Kidney epithelial cell (primary cell): ENCODE measurements at places on chromosomes 2 and 18.
A peak's percentile ranks its signal among the peaks of the same experiment; 100 is the strongest.

GRCh38 chr2:152155209-152155608 is 20.4 kb downstream of the STAM2 start:
- DNase-seq, result no peak

DNA sequence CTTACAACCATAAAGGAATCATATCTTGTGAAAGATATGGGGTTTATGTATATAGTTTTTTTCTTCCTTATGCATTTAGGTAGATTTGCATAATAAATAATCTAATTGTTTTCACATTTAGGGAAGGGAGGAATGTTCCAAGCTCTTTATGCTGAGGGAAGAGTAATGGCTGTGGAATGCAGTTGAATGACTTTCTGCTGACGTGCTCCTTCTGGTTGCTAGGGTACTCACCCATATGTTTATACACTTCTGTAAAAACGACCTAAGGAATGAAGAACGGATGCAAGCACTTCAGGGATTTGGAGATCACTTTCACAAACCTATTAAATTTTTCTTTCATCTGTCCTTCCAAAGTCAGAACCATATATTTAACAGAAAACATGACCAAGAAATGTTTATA is 29.2 kb upstream of the PPP4R1 start:
- DNase-seq, result peak; percentile 97

DNA sequence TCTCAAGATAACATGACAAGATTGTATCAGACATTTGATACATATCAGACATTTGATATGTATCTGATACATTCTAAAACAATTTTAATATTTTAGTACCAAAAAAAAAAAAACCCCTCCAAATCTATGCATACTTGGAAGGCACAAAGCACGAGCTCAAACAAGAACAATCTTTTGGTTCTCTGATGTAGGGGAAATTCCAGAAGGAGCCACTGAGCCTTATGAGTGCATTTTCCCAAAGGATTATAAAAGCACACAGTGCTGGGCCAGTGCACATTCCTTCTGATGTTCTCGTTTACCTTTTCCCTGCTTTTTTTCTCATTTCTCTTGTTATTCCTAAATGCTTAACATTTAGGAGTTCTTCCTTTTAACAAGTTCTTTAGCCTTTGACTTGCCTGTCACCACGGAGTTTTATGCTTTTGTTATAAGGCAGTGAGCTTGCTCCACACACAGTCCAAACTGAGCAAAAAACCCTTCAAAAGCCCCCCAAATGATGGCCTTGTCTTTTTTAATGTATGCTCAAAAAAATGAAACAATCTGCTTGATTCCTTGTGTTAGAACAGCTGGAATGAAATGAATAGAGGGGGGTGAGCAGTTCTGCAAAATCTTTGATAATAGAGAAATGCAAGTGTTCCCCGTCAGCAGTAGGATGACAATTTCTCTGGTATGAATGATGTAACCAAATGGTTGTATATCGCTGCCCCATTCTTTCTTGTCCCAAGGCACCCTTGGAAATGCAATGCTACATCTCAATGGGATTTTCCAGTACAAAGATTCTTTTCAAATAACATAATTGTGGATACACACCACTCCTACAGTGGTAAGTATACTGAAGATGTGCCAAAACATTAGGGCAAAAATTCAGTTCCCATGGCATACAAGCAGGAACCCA is 597.2 kb upstream of the ZEB2 start:
- DNase-seq, result no peak

DNA sequence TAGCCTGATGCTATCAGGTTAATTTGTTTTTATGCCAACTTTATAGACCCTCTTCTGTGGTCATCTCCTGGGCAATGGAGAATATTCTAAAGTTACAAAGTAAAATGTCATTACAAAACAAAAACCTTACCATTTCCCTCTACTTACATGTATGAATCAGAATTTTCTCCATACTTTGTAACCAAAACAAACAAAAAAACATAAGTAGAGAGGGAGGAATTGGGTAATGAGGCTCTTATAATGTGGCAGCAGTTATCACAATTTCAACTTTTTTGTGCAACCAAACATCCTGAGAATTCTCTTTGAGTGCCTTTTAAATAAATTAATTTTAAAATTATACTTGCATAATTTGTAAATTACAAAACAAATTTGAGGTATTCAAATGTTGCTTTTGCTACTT is 332.8 kb downstream of the TXNL1 start:
- no peak for DNase-seq

DNA sequence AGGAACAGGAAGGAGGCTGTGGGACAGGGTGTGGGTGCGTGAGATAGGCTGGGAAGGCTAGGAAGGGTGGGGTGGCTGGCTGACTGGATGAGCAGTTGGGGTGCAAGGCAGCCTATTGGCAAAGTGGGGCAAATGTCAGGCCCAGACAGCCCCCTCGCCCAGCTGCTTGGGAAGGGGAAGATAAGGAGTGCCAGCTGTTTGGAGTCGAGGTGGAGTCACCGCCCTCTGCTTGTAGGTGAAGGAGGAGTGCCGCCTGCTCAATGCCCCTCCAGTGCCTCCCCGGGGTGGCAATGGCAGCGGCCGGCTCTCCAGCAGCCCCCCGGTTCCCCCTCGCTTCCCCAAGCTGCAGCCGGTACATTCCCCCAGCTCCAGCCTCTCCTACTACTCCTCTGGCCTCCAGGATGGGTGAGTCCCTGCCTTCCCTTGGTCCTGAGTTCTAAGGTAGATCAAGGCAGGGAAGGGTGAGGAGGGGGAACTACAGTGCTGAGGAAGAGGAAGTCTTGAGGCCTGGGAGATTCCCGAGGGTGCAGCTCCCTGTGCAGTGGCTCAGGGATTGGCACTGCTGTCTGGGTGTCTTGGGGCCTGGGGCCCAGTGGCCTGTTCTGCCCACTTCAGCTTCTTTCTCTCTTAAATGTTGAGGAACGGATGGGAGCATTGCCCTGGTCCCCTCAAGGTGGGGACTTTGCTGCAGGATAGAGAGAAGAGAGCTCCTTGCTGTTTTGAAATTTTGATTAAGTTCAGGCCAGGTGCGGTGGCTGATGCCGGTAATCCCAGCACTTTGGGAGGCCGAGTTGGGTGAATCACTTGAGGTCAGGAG is 13.3 kb downstream of the GAREM2 start:
- no peak for DNase-seq

DNA sequence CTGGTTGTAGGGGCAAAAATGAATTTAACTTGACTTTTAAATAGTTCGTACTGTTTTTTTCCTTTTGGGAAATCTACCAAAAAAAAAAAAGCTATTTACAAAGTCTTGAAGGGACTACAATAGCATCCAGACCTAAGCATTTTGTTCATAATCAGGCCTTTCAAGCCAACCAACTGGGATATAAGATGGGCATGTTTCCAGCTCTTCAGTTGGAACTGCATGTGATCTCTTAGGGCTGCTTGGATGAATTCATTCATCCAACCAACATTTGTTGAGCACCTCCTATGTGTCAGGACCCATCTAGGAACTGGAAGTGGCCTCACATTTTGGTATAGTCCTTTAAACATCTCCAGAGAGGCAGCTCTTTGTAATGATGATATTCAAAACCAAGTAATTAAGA is 98.6 kb downstream of the AAK1 start:
- no peak for DNase-seq

GRCh38 chr18:44938720-44939665 is 258.3 kb downstream of the SETBP1 start:
- no peak for DNase-seq

- no peak for DNase-seq
Observed at GRCh38 chr2:27715318-27716210, 51.9 kb downstream of the SLC4A1AP start.

- DNase-seq, result no peak
Observed at GRCh38 chr2:58501371-58502160, 260.4 kb upstream of the FANCL start.

DNA sequence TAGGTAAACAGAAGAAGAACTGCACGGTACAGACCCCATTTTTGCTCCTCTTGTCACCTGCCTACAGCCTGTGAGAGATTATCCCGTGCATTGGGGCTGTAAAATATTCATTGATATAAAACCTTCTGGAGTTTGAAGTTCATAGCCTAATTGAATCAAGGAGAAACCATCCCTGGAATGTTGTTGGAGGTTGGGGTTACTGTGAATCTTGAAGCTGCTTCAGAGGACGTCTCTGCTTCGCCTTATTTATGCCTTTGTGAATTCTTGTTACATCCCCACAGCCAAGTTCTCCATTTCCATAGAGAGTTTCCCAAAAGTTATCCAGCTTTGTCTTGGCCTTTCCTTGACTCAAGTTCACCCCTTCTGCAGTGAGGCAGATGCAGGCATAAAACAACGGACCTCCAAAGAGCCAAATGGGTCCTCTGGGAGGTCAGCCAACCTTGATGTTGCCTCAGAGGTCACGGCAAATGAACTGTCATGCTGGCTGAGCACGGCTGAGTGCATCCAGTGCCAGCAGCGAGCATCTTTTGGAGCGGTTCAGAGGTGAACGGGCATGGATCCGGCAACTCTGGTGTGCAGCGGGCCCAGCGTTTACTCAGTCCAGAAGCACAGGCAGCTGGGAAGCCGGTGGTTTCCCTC is 317.6 kb downstream of the PRKCE start:
- no peak for DNase-seq

DNA sequence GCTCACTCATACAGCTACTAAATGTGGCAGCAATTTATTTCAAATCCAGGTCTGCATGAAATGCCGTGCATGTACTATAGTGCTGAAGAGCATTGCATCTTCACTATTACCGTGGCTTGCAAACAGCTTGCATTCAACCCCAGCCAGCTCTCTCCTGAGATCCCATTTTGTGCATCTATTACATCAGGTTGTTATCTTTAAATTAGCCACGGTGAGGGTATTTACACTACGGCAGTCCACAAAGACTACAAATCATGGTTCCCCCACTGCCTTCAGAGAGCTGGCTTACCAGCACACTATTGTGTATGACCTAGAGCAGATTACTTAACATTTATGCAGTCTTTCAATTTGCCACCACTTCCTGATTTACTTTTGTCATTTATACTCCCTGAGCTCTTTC is 621.3 kb upstream of the LRATD1 start:
- DNase-seq, result no peak

DNA sequence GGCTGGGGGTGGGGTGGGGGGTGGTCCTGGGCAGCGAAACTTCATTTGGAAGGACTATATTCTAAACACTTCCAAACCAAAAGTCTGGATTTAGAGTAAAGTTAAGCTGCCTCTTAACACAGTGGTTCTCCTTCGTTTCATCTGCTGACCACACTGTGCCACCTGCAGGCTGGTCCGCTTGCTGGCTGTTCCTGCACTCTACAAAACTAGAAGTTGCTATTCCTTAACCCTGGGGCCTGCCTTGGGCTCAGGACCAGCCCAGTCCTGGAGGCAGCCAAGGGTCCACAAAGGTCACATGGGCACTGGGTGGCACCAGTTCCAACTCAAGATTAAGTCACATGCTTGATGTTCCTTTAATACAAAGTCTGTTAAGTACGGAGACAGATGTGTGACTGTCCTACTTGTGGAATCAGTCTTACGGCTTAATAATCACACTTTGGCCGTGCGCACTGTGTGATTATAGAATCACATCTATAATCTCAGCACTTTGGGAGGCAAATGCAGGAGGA is 195.4 kb downstream of the FAM210A start:
- DNase-seq, result peak; percentile 16

DNA sequence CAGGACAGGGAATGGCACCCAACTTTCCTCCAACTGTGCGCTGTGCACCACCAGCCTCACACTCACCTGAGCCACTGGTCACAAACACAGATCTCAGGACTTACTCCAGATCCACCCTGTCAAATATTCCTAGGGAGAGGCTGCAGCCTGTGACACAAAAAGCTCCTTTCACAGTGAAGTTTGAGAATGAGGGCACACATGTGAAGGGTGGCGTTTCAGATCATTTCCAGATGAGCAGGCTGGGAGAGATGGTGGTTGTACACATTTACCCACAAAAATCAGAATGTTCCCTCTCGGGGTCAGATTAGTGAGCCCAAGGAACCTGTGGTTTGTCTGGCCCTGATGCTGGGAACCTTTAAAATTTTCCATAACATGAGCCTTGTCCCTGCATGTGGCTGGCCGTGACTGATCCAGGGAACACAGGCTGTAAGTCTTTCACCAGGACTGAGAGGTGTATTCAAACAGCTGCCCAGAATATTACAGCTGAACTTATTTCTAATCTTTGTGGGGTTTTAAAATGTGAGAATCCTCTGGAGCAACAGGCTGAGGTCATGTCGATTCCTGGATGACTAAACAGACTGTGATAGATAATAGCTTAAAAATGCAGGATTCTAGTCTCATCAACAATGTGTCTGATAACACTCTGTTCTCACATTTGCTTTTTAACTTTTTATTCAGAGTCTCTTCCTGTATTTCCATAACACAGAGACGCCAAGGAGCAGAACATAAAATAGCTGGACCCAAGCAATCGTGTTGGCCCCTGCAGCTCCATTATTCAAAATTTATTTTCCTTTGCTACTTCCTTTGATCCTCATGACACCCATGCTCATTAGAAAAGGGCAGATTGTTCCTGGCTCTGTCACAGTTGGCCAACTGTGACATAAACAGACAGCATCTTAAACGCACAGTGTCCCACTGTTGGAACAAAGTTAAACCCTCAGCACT is 35.5 kb downstream of the IL1R2 start:
- peak; percentile 59 for DNase-seq

DNA sequence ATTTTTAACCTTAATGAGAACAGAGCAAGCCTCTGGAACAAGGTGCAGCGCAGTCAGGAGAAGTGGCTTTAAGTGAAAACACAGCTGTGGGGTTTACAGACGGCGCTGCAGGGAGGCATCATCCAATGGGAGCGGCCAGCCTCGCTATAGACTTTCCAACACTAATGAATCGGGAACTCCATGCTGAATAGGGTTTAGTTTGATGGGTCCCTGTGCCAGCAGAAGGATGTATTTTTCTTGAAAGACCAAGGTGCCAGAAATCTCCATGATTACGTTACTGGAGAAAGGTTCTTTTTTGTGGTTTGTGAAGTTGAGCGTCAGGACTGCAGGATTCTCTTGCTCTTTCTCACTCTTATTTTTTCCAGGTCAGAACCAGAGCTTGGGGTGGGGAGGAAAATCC is 87.9 kb upstream of the ALPP start:
- DNase-seq, result no peak

GRCh38 chr2:105802587-105802986 is 57.9 kb downstream of the NCK2 start:
- no peak for DNase-seq

- no peak for DNase-seq
Observed at GRCh38 chr2:241859436-241860183, 916 bp upstream of the PDCD1 start.

DNA sequence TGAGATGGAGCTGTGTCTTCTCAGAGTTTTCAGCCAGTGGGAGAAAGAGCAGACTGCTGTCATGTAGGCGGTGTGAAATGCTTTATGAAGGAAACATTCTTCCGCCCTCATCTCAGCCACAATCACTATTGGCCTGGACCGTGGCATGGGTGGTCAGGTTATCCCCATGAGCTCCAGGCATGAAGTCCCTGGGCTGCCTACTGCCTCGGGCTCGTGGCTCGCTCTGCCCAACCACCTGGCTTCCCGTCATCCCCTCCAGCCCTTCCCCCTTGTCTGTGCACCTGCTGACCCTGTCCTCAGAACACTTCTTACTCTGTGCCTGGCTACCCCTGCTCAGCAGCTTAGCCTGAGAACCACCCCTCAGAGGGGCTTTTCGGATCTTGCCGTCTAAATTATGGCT is 15.5 kb downstream of the COLEC11 start:
- no peak for DNase-seq

GRCh38 chr2:7203056-7203467 is 285.9 kb downstream of the RNF144A start:
- peak; percentile 32 for DNase-seq
